ENCODE measurements at places on chromosomes 2 and 18.

- DNase-seq: no peak
Measured at GRCh38 chr2:71778936-71779773, 325.8 kb downstream of the DYSF start.

GRCh38 chr2:192555740-192556139 lies 361.0 kb upstream of the TMEFF2 start:
- DNase-seq: no peak

DNA sequence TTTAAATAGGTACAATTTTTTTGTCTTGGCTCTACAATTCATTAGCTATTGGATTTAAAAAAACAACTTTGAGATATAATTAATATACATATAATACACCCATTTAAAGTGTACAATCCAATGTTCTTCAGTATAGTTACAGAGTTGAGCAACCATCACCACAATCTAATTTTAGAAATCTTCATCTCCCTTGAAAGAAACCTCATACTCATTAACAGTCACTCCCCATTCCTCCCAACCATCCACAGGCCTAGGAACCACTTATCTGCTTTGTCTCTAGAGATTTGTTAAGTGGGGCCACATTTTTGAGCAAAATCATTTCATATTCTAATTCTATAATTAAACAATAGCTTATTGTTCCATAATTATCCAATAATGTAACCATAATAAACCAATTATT lies 32.6 kb downstream of the MRPL33 start:
- DNase-seq: no peak

GRCh38 chr2:81706856-81707255 lies 1402.3 kb upstream of the LRRTM1 start:
- no peak for DNase-seq

DNA sequence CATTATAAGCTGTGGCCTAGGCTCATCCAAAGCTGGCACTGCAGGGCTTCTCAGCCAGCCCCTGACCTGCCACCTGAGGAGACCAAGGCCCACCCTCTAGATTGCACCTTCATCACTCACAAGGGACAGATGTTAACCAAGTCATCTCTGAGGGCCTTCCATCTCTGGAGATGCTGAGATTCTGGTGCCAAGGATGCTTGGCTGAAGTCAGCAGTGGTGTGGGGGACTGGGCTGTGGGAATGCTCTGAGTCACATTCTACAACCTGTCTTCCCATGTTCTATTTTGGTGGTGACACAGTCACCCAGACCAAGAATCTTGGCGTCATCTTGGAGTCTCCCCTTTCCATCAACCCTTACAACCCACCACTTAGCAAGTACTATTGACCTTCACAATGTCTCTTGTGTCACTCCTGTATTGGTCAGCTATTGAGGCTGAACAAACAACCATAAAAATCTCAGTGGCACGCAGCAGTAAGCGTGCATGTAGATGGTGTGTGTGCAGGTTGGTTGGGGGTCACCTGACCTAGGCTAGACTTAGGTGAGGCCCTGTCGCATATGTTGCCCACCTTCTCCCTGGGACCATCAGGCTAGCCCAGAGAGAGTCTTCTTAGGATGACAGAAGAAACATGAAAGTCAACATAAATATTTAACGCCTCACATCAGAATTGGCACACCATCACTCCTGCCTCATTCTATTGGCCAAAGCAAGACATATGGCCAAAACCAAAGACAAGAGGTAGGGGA lies 135.0 kb downstream of the SMAD7 start:
- no peak for DNase-seq
